ENCODE measurements at places on chromosomes 3 and 15. TPM values are rescaled to one million over a fixed set of nuclear protein-coding genes. Genes with fewer than 3 reads are reported as not detected.

The CGNL1 gene
- polyA plus RNA-seq: not detected

The TLR9 gene
- polyA plus RNA-seq: 0.27 TPM

The PSTPIP1 gene
- polyA plus RNA-seq: not detected

The GOLGA6A gene
- 0.22 TPM for polyA plus RNA-seq

The TNNC1 gene
- 611 TPM for polyA plus RNA-seq

The CSK gene
- polyA plus RNA-seq: 41.8 TPM

The CP gene
- polyA plus RNA-seq: 2.0 TPM

The DGKG gene
- 0.73 TPM for polyA plus RNA-seq

The NR2E3 gene
- polyA plus RNA-seq: 5.2 TPM

The BCL2A1 gene
- 2.3 TPM for polyA plus RNA-seq

The ATP13A4 gene
- polyA plus RNA-seq: 4.6 TPM

The GPR171 gene
- not detected for polyA plus RNA-seq

The GRK7 gene
- polyA plus RNA-seq: 0.08 TPM

The FILIP1L gene
- not detected for polyA plus RNA-seq

The GABRB3 gene
- polyA plus RNA-seq: 3.1 TPM

The GXYLT2 gene
- polyA plus RNA-seq: not detected

The PPP1R14D gene
- polyA plus RNA-seq: not detected

The COPS2 gene
- polyA plus RNA-seq: 113 TPM

The SEMA3B gene
- polyA plus RNA-seq: not detected

The ATP8B4 gene
- 4.6 TPM for polyA plus RNA-seq

The TOPBP1 gene
- polyA plus RNA-seq: 57.8 TPM

The TMCO5A gene
- not detected for polyA plus RNA-seq

The GPR27 gene
- 3.4 TPM for polyA plus RNA-seq

The MCCC1 gene
- polyA plus RNA-seq: 15.7 TPM

The PRICKLE2 gene
- polyA plus RNA-seq: not detected

The AHSG gene
- polyA plus RNA-seq: 70.1 TPM

The NPAP1 gene
- polyA plus RNA-seq: not detected

The ZNF710 gene
- polyA plus RNA-seq: 19.8 TPM

The FAM3D gene
- polyA plus RNA-seq: 25.6 TPM

The TRANK1 gene
- polyA plus RNA-seq: 8.2 TPM

The ARGFX gene
- not detected for polyA plus RNA-seq

The PLIN1 gene
- polyA plus RNA-seq: 0.14 TPM

The GALNT15 gene
- polyA plus RNA-seq: 1.4 TPM

The HLTF gene
- 20.3 TPM for polyA plus RNA-seq

The TP63 gene
- 34.9 TPM for polyA plus RNA-seq

The FBXW12 gene
- 0.39 TPM for polyA plus RNA-seq

The PPARG gene
- polyA plus RNA-seq: 5.6 TPM

The MINAR1 gene
- polyA plus RNA-seq: 1.6 TPM

The FMN1 gene
- polyA plus RNA-seq: 1.9 TPM

The CYP11A1 gene
- 1.2 TPM for polyA plus RNA-seq

The RPP25 gene
- polyA plus RNA-seq: 1.0 TPM

The ISLR gene
- 166 TPM for polyA plus RNA-seq

The ARHGAP11A gene
- polyA plus RNA-seq: 18.2 TPM

The POPDC2 gene
- 20.4 TPM for polyA plus RNA-seq

The UNC45A gene
- polyA plus RNA-seq: 27.2 TPM

The WDR76 gene
- 8.8 TPM for polyA plus RNA-seq

The RABL3 gene
- polyA plus RNA-seq: 19.1 TPM

The SV2B gene
- 2.9 TPM for polyA plus RNA-seq

Measured in muscle of arm (tissue), 14 donors.